Caudate nucleus (tissue), 63 donors: ENCODE measurements at places on chromosomes 5 and 9.

GRCh38 chr5:138716456-138716924 lies 36.7 kb upstream of the CTNNA1 start:
- no peak for DNase-seq

- no peak for DNase-seq
Observed at GRCh38 chr5:137580030-137580429, 80.9 kb upstream of the SPOCK1 start.

DNA sequence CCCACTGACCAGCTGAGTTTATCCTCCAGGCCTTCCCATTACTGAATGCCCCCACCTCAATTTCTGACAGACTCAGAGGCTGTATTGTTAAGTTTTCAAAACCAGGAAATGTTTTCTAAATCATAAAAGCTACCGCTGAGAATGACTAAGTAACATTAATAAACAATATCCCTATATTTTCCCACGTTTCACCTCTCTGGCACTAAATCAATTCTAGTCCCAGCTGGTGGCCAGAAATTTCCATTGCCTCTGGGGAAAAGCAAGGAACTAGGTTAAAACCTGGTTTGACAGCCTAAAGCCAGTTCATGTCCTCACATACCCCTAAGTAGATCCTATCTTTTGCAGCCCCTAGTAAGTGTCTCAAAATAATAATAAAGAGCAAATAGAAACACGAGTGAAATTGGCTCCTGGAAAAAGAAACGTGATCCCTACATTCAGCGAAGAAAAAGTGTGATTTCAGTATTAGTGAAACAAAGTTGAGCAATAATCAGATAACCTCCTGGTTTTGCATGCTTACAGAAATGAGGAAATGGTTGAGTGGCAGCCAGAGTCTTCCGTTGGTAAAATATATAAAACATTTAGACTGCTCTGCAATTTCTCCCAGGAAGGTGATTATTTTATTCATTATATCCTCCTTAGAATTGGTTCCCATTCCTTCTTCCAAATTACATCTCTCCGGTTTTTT lies 110.9 kb downstream of the ESM1 start:
- DNase-seq = no peak

DNA sequence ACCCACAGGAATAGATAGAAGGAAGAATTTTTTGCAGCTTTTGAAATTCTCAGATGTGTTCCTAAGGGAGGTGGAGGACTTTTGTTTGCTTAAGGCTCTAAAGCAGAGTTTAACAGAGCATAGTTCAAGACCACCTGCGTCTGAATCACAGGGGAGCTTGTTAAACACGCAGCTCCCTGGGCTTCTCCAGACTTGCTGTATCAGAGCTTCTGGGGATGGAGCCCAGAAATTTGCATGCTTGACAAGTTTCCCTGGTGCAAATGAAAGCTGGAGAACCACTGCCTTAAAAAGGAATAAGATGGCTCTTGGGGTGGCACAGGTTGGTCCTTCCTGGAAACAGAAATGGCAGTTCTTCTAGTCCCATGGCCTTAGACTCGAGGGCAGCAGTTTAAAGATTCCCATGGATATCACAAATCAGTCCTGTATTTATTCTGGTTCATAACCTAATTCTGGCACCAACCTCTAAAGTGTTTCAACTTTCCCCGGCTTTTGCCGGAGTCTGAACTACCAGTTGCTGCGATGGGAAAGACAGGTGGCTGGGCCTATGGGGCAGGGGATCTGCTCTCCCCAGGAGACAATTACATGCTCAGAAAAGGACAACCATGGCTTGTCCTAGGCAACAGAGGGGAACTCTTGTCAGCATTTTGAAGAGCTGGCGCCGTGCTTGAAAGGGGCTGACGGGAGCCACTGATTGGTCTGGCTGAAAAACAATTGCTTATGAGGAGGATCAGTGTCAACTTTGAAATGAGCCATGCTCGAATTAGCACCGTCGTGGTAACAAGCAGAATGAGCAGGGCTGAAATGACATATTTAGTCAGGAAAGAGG lies 599.6 kb downstream of the CCDC171 start:
- DNase-seq = no peak

- DNase-seq = no peak
Observed at GRCh38 chr5:167525004-167525403, 766.4 kb upstream of the WWC1 start.

DNA sequence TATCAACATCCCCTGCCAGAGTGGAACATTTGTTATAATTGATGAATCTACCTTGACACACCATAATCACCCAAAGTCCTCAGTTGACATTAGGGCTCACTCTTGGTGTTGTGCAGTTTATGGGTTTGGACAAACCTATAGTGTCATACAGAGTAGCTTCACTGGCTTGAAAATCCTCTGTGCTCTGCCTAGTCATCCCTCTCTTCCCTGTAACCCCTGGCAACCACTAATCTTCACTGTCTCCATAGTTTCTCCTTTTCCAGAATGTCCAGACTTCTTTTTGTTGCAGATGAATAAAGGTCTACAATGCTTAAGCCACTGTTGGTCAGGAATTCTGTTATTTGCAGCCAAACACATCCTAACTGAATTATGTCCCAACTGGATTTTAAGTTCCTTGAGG lies 22.5 kb upstream of the SUB1 start:
- DNase-seq = no peak
